ENCODE measurements at places on chromosomes 4 and X. TPM values are rescaled to one million over a fixed set of nuclear protein-coding genes. Genes with fewer than 3 reads are reported as not detected.

- no peak overlapping the region for H3K4me3 ChIP-seq
- no peak for DNase-seq
- no peak overlapping the region for H3K27ac ChIP-seq
- no peaks in the 10 kb centered on the region for H3K36me3 ChIP-seq
- H3K4me1 ChIP-seq = no peaks in the 10 kb centered on the region
Observed at GRCh38 chr4:40570348-40571077, 59.2 kb downstream of the RBM47 start.

CSAG1 gene
- total RNA-seq = not detected

GRCh38 chr4:5572114-5572513 lies 136.2 kb downstream of the EVC2 start:
- H3K27ac ChIP-seq = no peak overlapping the region
- no peak for DNase-seq
- no peak overlapping the region for H3K4me3 ChIP-seq
- no peaks in the 10 kb centered on the region for H3K4me1 ChIP-seq

DMRTC1 gene
- total RNA-seq = 0.56 TPM

CHIC1 gene
- total RNA-seq = 10.8 TPM

SPINK2 gene
- 3.9 TPM for total RNA-seq

- no peaks in the 10 kb centered on the region for H3K27me3 ChIP-seq
- peak; percentile 26 for DNase-seq
- no peak overlapping the region for H3K4me3 ChIP-seq
Observed at GRCh38 chr4:88659055-88659889, 38.4 kb downstream of the NAP1L5 start.

DNA sequence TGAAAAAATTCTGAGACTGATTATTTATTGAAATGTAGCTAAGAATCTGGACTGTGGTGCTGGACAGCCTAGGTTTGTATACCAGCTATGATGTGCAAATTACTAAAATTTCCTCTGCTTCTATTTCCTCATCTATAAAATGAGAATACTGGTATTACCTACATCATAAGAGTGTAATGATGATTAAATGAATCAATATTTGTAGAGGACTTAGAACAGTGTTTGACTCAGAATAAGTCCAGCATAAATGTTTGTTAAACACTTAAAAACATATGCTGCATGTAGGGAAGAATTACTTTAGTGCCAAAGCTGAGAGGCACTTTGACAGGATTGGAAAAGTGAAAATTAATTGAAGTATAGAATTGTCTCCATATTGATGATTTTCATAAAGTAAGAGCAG lies 55.3 kb upstream of the TMPRSS11F start:
- H3K36me3 ChIP-seq = no peaks in the 10 kb centered on the region
- no peak for DNase-seq
- H3K27me3 ChIP-seq = peaks cover 9% of the 10 kb centered on the region
- H3K4me3 ChIP-seq = no peak overlapping the region
- H3K4me1 ChIP-seq = no peaks in the 10 kb centered on the region

MAP3K15 gene
- 0.09 TPM for total RNA-seq

- no peaks in the 10 kb centered on the region for H3K4me1 ChIP-seq
- H3K4me3 ChIP-seq = no peak overlapping the region
- H3K27me3 ChIP-seq = no peaks in the 10 kb centered on the region
- no peak overlapping the region for H3K27ac ChIP-seq
Observed at GRCh38 chrX:50067435-50068284, 133.1 kb downstream of the AKAP4 start.

DNA sequence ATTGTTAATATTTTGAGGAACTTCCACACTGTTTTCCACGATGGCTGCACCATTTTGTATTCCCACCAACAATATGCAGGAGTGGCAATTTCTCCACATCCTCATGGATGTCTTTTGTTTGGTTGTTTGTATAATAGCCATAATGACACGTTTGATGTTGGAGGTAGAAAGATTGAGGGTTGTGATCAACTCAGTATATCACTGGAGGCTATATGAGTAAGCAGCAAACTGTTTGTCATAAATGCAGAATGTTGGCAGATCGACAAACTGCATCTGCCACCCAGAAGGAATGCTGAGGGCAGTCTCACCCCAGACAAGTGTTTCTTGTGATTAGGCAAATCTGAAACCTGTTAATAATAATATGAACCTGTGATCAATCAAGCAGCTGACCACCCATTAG lies 243.9 kb upstream of the WDFY3 start:
- H3K36me3 ChIP-seq = no peaks in the 10 kb centered on the region
- H3K27me3 ChIP-seq = no peaks in the 10 kb centered on the region
- H3K27ac ChIP-seq = no peak overlapping the region
- no peaks in the 10 kb centered on the region for H3K4me1 ChIP-seq
- DNase-seq = no peak

- no peak for DNase-seq
- H3K27me3 ChIP-seq = no peaks in the 10 kb centered on the region
- no peak overlapping the region for H3K27ac ChIP-seq
- H3K36me3 ChIP-seq = no peaks in the 10 kb centered on the region
Observed at GRCh38 chr4:88005076-88005475, 2.4 kb upstream of the PKD2 start.

- H3K27me3 ChIP-seq = no peaks in the 10 kb centered on the region
- H3K27ac ChIP-seq = no peak overlapping the region
- no peaks in the 10 kb centered on the region for H3K36me3 ChIP-seq
- no peak overlapping the region for H3K4me3 ChIP-seq
- no peaks in the 10 kb centered on the region for H3K4me1 ChIP-seq
Observed at GRCh38 chr4:54525602-54526001, 132.2 kb upstream of the KIT start.

All from T-cell (primary cell).